Activated CD8-positive, alpha-beta memory T cell treated with anti-CD3 and anti-CD28 coated beads, Interleukin-2, amount 50 U/mL, for 48 hours (primary cell): ENCODE measurements at places on chromosomes 2 and 18.

- no peak for DNase-seq
These were observed 896.5 kb upstream of the PIK3C3 start for GRCh38 chr18:41058351-41059125.

GRCh38 chr2:27501042-27501441 is 4.4 kb downstream of the GCKR start:
- DNase-seq: no peak

- no peak for DNase-seq
These were observed 6.3 kb downstream of the UGT1A1 start for GRCh38 chr2:233766416-233766815.

- no peak for DNase-seq
These were observed at the start of gene MALL for GRCh38 chr2:110115291-110116032. Gene MALL (minus strand): TSS chr2:110115822. CDS start chr2:110115792, 30 bp downstream.

DNA sequence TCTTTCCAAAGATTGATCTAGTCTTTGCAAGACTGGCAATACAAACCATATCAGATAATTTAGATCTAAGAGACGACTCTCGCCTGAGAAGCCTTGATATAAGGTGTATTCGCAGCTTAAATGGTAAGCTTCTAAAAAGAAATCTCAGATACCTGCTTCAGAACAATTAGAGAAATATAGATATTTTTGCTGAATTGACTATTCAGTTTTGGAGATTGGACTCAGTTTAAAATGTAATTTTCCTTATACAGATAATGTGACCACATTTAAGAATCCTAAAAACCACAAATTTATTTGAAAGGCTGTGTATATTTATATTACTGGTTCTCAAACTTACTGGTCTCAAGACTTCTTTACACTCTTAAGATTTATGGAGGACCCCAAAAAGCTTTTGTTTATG is 15.4 kb downstream of the PAPOLG start:
- no peak for DNase-seq

DNA sequence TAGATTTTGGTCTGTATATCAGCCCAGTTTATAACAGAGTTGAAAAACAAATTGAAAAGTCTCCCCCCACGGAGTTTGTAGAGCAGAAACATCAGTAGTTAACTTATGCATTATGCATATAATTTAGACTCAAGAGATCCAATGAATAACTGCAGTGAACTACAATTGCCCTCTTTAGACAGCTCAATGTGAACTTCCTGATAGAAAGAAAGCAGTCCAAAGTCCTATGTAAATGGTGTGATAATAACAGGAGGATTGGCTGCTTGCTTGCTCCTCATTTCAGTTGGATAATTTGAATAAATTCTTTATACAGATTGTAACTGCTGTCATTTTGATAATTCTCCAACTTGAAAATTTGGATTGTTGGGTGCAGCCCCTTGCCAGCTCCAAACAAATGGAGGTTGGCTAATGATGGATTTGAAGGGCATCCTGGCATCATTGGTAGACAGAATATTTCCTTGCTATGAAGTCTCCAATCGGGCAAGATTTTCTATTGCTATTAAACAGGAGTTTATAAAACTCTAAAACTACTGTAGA is 297.1 kb downstream of the ASXL3 start:
- no peak for DNase-seq

DNA sequence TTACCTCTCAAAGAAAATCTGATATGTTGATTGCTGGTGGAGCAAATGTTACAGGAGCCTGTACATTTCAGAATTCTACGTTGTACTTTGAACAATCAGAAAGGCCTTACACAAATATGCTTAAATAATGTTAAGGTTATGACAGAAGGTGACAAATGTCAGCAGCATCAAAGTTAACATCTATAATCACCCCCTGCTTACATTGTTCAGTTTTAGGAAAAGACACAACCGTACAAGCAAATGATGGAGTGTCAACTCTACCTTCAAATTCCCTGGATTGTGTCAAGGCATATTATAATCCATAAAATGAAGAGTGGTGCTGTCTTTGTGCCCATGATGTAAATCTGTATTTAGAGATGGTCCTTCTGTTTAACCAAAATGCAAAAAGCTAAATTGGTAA is 465.5 kb downstream of the ARHGAP15 start:
- DNase-seq: no peak

- DNase-seq: no peak
These were observed 810.4 kb downstream of the METTL4 start for GRCh38 chr18:1760901-1761300.

GRCh38 chr2:112919086-112919485 is 8.1 kb downstream of the IL37 start:
- DNase-seq: no peak

- no peak for DNase-seq
These were observed 476.0 kb downstream of the EIPR1 start for GRCh38 chr2:2901384-2902345.

- DNase-seq: peak; percentile 37
These were observed 69.1 kb downstream of the ACKR3 start for GRCh38 chr2:236638707-236639106.

GRCh38 chr2:148507970-148508369 is 136.6 kb upstream of the EPC2 start:
- no peak for DNase-seq

DNA sequence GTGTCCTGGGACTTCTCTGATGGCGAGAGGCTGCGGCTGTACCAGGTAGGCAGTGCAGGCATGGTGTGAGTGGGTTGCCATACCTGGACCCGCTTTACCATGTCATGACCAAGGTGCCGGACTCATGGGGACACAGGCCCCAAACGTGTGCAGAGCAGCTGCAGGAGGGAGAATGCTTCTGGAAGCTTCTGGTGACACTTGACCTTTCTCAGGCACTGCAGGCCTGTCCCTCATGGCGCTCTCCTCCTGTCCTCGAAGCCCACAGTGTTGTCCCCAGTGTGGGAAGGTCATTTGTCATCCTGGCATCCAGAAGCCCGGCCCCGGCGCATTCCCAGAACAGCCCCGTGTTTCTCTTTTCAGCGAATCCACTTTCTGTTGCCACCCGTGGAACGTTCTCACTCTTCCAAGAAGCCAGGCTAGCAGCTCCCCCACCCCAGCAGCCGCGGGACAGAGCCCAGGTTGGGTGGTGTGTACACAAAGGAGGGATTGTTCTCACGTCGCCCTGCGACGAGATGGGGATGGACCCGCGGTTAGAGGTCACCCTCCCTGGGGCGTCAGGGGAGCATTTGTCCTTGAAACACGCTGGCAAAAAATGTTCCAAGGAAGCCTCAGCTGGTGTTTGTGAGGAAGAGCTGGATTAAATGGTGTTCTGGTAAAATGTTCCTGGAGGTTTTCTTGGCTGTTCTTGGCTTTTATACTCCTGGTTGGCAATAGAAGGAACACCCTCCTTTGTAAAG is 43.7 kb downstream of the SH3BP4 start:
- DNase-seq: no peak

- DNase-seq: no peak
These were observed 164.6 kb upstream of the TRIB2 start for GRCh38 chr2:12552092-12552491.

GRCh38 chr2:65366595-65367125 is 65.7 kb downstream of the SPRED2 start:
- DNase-seq: no peak

DNA sequence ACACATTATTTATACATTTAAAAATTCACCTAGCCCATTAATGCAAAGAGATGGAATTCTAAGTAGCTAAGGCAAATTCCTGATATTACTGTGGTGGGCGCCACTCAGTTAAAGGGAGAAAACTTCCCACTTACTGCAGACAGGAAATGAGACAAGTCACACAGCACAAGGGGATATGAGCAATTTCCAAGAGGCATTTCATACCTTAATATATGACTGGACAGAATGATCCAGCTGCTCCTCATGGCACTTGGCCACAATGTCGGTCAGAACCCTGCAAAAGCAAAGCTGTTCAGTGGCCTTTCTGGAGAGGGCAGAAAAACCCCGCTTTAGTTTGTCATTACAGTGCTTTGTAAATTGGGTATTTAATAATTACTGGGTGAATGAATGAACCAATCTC is 121.4 kb upstream of the CCDC195 start:
- DNase-seq: no peak

GRCh38 chr2:48699348-48699930 is 56.1 kb downstream of the LHCGR start:
- DNase-seq: no peak

DNA sequence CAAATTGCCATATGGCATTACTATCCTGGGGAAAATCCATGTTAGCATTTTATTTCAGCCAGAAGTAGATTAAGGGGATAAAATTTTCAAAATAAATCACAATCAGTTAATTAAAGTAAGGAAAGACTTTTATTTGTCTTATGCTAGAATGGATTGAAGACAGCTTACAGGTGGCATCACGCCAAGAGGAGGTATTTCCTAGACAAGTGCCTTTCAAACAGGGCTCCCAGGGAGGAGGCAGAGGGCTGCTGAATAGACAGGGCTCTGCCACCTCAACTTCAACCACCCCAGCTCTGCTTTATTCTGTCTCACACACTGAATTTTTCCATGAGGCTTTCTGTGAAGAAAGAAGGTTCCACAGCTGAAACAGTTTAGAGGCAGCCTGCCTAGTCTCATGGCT is 12.2 kb downstream of the CCDC68 start:
- DNase-seq: no peak

DNA sequence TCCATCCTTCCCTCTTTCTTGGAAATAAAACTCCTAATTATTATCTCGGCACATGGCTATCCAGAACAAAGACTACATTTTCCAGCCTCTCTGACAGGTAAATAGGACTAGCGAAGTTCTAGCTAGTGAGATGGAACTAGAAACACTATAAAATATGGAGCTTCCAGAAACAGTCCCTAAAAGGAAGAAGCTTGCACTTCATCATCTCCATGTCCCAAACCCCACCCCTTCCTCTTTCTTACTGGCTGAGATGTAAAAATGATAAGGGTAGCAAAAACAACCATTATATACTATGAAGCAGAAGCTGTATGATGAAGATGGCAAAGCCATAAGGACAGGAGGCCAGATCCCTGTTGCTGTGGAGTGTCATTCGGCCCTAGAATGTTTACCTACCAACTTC is 11.7 kb upstream of the ACTR2 start:
- DNase-seq: no peak

GRCh38 chr2:239937866-239938640 is 87.1 kb downstream of the NDUFA10 start:
- peak; percentile 28 for DNase-seq

- no peak for DNase-seq
These were observed 31.1 kb downstream of the KIF5C start for GRCh38 chr2:148906124-148906523.

- no peak for DNase-seq
These were observed 63.5 kb downstream of the LAMA3 start for GRCh38 chr18:23752796-23753195.

GRCh38 chr2:101273056-101273455 is 20.4 kb downstream of the CNOT11 start:
- DNase-seq: no peak

GRCh38 chr2:46379213-46380037 is 82.2 kb downstream of the EPAS1 start:
- no peak for DNase-seq

DNA sequence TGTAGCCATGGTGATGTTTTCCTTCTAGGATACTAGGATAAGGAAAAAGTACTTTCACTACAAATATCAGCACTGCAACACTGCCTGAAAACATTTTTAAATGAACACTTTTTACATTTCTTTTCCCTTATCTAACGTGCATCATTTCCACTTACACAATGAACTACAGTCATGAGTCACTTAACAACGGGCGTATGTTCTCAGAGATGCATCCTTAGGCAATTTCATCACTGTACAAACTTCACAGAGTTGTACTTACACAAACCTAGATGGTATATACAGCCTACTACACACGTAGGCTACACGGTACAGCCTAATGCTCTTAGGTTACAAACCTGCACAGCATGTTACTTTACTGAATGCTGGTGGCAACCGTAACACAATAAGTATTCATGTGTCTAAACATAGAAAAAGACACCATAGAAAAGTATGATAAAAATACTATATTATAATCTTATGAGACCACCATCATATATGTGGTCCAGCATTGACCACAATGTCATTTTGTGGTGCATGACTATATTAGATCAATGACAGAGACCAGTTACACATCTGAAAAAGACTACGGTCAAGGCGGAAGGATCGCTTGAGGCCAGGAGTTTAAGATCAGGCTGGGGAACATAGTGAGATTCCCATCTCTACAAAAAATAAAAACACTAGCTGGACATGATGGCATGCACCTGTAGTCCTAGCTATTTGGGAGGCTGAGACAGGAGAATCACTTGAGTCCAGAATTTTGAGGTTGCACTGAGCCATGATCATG is 39.8 kb downstream of the WDR33 start:
- DNase-seq: no peak

- no peak for DNase-seq
These were observed 66.7 kb upstream of the DAPL1 start for GRCh38 chr2:158728422-158728821.

GRCh38 chr2:174085781-174086180 is 120.6 kb upstream of the SP3 start:
- DNase-seq: no peak

DNA sequence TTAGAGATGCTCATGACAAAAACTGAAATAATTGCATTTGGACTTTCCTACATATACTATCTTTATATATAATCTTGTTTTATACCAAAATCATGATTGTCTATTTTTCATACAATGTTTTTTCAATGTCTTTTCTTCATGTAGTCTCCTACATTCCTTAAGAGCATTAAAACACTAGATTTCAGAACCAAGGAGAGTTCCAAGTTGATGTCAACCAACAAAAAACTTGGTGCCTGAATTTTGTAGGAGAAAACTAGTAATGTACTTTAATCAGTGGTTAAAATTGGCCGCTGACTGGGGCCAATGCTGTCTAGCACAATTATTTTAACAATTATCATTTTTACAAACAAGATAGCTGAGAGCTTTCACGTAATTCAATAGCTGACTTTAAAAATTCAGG is 678.8 kb downstream of the DCC start:
- no peak for DNase-seq

GRCh38 chr2:230922951-230923717 is 1.9 kb downstream of the GPR55 start:
- peak; percentile 55 for DNase-seq

- no peak for DNase-seq
These were observed 931 bp upstream of the TMEM131 start for GRCh38 chr2:97996679-97997078.

DNA sequence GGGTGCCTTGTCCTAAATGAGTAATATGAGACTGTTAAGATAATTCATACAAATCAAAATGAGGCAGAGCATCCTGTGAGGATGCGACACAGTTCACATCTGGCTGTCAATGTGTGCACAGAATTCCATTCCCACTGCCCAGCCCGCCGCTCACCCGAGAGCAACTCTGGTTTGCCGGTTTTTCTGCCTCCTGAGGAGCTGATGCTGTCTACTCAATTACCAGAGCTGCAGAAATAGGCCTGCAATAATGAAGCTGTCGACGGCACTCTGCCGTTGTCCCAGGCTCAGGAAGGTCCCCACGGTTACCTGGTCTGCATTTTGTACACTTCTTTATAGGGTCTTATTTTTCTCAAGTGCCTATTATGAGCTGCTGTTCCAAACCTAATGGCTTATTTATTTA is 55.7 kb upstream of the LYPD1 start:
- no peak for DNase-seq

DNA sequence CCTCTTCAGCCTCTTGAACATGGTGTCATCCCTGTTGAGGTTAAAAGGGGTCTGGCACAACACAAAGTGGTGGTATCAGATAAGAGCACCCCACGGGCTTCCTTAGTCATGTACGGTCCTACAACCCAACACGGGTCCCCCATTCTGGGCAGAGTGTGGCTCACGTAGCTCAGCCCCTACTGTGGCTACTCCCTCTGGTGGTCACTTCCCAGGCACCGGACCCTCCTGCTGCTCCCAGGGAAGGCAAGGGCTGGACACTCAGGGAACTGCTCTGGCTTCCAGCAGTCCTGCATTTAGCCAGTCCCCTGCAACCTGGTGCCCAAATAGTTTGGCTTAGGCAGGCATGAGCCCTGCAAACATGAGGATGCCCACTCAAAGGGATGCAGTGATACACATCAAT is 58.6 kb downstream of the GALNT14 start:
- DNase-seq: no peak
